ENCODE measurements at places on chromosomes 4 and X.

GRCh38 chr4:39032218-39033085 is at the start of gene TMEM156:
TMEM156 (minus strand) TSS chr4:39032409; CDS start chr4:39032313, 96 bp downstream.
- no peak for DNase-seq

DNA sequence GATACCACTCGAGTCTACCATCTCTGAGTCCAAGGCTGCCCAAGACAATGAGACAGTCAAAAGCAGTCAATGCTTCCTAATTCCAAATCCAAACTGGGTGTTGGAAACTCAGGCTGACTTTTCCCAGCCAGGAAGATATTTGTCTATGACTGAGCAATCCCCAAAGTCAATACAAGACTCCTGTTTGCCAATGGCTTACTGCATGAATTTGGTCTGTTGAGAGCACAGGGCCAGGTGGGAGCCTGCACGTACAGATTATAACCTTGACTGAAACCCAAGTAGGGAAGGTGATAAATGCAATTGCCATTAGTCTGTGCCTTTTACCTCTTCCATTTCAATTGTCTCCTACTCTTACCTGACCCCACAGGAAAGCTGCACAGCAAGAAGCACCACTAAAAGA is 72.6 kb upstream of the PPARGC1A start:
- DNase-seq = no peak

DNA sequence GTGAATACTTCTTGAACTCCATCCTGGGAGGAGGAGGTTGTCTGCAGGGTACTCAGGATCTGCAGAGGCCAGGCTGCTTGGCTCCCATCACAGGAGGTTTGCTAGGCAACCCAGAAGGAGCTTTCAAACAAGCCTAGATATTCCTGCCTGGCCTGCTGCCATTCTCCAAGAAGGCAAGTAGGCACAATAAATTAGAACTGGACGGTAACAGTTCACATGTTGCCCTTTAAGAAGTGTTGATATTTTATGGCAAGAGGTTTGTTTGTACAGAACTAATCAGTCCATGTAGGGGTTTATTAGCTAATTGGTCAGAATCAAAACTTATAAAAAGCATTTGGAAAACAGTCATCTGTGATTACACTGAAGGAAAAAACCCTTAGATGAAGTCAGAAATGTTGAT is 39.3 kb downstream of the SYNPO2 start:
- no peak for DNase-seq

GRCh38 chr4:176779421-176779820 is 13.3 kb downstream of the VEGFC start:
- DNase-seq = no peak

GRCh38 chr4:120857312-120857711 is 65.2 kb downstream of the PRDM5 start:
- DNase-seq = peak; percentile 47

DNA sequence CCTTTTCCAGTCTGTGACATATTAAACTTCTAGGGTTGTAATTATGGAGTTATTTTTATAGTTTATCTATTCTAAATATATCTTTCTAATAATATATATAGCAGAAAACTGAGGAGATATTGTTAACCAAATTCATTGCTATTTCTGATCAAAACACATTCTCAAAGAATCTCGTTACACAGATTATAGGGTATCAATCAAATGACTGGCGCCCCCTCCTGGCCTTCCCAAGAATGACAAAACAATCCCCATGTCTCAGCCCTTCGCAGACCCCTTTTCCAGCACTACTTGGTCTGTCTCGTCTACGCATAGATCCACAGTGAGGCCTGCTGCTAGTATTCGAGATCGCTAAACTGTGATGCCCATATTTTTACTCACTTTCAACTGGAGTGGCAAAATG is 209.3 kb downstream of the GPC3 start:
- no peak for DNase-seq

DNA sequence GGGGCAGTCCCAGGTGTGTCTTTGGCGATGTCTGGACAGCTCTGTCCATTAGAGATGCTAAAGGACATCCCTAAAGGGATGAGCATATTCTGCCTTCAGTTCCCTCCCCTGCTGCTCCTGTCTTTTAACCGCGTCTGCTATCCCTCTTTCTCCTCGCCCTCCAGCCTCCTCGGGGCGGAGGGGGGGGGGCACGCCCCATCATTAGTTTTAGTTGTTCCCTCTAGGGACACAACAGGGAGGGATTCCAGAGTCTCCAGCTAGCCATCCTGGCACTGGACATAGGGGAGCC is 1.1 kb downstream of the MSL3 start:
- no peak for DNase-seq

- no peak for DNase-seq
Measured at GRCh38 chr4:37891260-37892159, 626 bp downstream of the TBC1D1 start.

DNA sequence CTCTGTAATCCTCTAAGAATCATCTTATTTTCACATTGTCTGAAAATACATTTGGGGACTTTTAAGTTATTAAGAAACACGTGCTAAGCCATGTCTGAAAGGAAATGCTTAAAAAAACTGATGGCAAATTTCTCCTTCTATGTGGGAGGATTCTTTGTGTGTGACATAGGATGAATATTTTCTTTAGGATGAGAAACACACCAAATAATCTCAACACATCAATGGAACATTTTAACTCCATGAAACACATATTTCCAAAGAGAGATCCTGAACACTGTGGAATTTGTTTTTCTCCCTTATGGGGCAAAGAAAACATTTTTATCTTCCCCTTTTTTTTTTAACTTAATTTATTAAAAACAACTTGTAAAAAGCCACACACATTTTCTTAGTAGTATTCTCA is 153.8 kb upstream of the ANKRD50 start:
- DNase-seq = no peak

DNA sequence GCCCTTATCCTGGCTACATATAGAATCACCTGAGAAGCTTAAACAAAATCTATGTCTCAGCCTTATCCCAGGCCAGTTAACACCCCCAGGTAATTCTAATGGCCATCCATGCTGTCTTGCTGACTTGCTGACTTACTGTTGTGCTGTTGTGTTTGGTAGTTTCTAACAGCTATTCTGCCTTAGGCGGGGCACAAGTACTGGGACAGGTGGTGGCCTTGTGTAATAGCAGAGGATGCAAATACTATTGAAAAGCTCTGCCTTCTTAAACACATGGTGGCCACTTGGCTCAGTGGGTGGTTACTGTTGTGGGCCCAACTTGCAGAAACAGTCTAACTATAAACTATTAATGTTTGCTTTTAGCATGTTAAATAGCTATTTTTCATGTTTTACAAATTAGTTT is 56.2 kb downstream of the CDS1 start:
- DNase-seq = no peak

DNA sequence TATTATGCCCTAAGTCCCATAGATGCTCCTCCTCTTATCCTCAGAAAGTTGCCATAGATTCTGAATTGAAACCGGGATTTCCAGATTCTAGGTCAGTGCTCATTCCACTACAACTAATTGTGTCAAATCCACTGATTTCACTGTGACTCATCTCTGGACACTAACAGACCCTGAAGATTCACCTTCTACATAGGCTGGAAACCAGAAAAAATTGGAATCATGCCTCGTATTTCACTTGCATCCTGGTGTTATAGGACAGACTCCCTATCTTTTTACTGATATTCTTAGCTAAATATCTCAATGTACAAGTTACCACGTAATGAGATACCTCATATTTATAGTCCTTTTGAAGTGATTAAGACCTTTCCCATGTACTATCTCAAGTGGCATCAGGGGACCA is 36.7 kb downstream of the CLNK start:
- no peak for DNase-seq

GRCh38 chr4:113316879-113317278 is 267.4 kb downstream of the ANK2 start:
- no peak for DNase-seq

- no peak for DNase-seq
Measured at GRCh38 chr4:6621556-6621927, 18.9 kb upstream of the MRFAP1 start.

DNA sequence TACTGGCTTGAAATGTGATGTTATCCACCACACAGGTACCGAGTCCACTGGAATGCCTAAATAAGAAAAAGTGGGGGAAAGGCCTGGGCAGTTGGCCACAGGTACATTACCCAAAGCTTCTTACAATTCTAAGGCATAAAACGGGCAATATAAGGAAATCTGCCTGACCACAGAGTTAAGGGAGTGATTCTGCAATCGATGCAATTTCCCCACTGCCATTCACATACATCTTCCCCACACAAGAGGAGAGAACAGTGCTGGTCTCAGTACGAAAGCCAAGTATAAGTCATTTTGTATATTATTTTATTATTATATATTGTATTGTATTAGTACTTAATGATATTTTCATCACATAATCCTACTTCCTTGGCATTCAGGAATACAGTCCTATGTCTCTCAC is 30.6 kb downstream of the RFC1 start:
- DNase-seq = no peak

DNA sequence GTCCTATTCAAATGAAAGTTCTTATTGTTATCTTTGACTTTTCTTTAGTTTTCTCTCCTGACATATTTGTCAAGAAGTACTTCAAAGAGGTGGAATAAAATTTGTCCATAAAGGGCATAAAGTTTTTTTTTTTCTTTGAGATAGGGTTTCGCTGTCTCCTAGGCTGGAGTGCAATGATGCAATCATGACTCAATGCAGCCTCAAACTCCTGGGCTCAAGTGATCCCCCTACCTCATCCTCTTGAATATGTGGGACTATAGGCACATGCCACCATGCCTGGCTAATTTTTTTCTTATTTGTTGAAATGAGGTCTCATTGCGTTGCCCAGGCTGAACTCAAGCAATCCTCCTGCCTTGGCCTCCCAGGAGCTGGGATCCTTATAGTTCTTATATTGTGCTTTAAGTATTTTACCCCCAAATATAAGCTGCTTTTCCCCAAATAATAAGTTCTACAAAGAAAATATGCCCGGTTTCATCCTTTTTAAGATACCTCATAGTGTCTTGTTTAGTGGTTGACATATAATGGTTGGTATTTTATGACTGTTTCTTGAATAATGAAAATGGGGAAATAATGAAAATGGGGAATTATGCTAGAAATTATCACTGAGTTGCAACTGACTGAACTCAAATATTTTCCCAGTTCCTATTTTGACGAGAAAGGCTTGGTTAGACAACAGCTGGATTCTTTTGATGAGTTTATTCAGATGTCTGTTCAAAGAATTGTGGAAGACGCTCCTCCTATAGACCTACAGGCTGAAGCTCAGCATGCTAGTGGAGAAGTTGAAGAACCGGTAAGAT is 11.6 kb downstream of the POLR2B start:
- peak; percentile 11 for DNase-seq

DNA sequence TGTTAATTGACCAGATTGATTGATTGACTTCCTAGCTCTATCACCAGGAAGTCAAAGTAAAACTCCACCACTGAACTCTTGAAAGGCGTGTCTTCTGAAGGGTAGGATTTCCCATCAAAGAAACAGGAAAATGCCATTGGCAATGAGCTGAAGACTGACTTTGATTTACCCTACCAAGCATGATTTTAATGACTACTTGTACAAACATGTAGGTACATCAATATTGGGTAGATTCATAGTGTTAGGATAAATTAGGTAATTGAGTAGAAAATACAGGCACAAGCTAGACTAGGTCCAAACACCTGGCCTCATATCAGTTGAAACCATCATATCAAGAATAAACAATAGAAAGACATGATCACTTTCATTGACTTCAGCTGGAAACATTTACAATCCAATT is 53.2 kb upstream of the ATXN3L start:
- DNase-seq = no peak

All from fibroblast of skin of left quadriceps (primary cell).